ENCODE measurements at places on chromosomes 3 and 15.

DNA sequence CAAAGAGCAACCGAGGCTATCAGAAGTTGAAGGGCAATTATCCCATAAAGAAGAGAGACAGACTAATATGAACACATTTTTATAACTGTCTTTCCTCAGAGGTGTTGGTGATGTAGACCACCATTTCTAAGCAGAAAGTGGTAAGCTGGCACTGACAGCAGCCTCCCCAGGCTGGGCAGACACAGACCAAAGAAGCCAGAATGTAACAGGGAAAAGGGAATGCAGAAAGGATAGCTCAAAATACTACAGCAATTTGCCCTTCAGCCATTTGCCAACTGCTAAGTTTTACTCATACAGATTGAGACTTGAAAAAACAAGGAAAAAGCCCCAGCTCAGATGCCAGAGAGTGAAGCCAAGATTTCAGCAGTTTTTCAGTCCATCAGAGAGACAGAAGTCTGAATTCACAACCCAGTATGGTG, 73.5 kb upstream of the ABI3BP start:
- DNase-seq: peak; percentile 57

DNA sequence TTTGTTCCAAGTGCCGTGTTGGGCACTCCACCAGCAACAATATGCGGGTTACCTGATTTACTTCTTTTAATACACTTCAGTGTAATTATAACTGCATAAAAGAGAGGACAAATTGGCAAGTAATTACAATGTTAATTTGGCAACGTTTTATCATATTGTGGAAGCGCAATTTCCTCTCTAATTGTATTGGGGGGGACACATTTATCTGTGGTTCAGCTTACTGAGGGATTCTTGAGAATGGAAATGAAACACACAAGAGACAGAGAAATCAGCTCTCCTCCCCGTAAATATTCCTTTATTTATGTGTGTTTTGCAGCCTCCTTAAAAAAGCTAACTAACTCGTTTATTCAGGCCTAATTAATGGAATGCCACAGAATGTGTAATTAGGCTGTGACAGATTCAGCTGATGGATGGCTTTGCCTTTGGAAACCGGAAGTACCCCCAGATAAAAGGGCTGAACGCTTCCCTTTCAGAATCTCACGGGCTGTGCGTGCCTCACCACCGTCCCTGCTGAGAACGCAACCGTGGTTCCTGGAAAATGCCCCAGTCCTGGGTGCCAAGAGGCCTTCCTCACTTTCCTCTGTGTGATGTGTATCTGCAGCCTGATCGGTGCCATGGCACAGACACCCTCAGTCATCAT, 247.1 kb upstream of the ST8SIA2 start:
- no peak for DNase-seq

DNA sequence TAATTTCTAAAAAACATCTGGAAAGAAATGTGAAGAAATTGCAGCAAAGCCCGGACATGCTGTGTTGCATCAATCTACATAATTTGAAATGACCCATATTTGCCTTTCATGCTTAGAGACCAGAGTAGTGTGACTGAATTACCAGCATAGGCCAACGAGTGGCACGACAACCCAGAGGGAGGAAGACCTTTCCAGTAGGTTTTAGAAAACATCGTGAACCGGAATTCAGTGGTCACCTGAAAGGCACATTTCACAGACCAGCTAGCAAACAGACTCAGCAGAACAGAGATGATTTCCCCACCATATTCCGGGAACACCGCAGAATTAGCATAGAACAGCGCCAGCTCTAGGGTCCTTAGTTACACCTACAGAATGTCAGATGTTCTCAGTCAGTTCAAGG, 620.0 kb upstream of the ZNF385D start:
- DNase-seq: no peak

DNA sequence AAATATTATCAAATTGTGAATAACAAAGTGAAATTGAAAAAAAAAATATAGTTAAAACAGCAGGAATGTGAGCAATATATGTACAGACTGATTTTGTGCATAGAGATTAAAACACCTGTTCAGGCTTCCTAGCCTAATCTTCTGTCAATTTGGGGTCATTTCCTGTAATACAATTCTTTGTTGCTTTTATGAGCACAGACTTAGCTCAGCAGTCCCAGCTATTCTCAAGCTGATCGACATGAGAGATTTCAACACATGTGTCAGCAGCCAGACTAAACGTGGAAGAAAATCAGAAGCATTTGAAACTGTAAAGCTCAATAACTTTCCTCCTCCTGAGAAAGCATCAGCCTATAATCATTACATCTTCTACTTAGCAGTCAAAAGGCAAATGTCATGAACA, 1.6 kb upstream of the FHIT start:
- no peak for DNase-seq

GRCh38 chr3:56869157-56869889, 67.6 kb upstream of the ARHGEF3 start:
- no peak for DNase-seq

DNA sequence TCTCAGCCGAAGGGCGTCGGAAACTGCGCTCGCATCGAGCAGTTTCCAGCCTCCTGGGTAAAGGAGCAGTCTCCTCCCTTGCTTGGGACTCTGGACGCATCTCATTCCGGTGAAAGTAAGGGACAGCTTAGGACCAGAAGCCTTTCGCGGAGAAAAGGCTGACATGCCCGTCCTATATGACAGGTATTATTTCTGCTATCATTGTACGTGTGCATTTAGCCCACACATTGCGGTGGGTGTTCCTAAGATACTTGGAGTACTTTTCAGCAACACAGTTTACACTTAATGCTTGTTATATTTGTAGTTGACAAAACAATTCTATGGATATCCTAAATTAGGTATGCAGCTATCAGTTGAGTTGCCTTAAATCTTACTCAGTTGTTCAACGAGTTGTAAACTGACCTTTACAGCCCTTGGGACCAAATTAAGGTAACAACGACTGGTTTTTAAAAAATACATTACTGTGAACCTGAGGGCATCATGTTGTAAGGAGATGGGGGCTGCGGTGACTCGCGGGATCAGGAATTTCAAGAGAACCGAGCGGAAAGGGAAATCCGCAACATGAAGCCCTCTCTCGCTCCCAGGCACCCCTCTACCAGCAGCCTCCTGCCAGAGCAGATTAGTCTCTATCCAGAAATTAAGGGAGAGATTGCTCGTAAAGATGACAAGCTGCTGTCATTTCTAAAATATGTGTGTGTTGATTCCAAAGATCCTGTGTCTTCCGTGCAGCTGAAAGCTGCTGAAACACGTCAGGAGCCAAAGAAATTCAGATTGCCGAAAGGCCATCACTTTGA, 632 bp upstream of the COPS2 start:
- peak; percentile 30 for DNase-seq

DNA sequence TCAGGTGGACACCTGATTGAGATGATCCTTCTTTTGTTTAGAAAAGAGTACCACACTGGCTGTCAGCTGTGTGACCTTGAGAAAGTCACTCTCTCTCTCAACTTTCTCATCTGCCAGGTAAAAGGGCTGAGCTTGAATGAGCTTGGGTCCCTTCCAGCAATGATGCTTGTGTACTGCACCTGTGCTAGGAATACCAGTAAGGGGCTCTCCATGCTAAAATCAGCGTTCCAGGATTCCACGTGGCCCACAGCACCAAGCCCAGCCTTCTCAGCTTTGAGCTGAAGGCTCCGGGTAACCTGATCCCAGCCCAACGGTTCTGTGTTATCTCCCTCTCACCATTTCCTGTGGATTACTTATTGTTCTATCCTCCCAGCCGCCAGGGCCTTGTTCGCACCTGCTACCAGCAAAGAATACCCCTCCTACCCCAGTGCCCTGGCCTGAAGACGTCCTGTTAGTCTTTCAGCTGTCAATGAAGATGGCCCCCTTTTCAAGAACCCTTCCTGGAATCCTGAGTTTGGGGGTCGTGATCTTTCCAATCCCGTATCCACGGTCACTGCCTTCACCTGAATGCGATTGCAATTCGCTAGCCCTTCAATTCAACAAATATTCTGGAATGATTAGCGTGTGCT, 54.2 kb upstream of the CGNL1 start:
- DNase-seq: no peak

DNA sequence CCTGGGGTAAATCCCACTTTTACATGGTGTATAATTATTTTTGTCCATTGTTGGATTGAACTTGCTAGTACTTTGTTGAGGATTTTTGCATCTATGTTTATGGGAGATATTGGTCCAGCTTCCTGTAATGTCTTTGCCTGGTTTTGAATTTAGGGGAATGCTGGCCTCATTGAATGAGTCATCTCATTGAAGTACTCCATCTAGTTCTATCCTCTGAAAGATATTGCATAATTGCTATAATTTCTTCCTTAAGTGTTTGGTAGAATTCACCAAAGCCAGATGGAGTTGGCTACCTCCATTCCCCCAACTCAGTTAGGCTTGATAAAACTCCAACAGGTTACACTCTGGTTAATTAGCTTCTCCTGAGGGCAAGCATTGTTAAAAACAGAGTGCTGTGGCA, 237.4 kb upstream of the TGFBR2 start:
- DNase-seq: peak; percentile 88

DNA sequence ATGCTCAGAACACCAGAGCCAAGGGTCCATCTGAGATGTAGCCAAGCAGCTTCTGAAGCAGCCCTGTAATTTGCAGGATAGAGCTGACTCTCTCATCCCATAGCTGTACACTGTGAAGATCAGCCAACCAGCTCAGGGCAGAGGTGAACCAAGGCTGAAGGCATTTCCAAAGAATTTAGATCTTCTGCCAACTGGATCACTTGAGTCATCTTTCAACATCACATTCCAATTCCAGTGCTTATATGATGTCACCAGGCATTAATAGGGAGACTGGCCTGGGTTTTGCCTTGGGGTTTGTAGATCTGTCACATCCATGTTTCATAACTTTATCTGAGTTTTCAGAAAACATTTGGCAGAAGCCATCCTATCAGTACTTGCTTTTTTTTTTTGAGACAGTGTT, 98.2 kb downstream of the NR2F2 start:
- peak; percentile 97 for DNase-seq

- DNase-seq: no peak
These were observed 216.5 kb downstream of the ZNF385D start for GRCh38 chr3:21534462-21534861.

DNA sequence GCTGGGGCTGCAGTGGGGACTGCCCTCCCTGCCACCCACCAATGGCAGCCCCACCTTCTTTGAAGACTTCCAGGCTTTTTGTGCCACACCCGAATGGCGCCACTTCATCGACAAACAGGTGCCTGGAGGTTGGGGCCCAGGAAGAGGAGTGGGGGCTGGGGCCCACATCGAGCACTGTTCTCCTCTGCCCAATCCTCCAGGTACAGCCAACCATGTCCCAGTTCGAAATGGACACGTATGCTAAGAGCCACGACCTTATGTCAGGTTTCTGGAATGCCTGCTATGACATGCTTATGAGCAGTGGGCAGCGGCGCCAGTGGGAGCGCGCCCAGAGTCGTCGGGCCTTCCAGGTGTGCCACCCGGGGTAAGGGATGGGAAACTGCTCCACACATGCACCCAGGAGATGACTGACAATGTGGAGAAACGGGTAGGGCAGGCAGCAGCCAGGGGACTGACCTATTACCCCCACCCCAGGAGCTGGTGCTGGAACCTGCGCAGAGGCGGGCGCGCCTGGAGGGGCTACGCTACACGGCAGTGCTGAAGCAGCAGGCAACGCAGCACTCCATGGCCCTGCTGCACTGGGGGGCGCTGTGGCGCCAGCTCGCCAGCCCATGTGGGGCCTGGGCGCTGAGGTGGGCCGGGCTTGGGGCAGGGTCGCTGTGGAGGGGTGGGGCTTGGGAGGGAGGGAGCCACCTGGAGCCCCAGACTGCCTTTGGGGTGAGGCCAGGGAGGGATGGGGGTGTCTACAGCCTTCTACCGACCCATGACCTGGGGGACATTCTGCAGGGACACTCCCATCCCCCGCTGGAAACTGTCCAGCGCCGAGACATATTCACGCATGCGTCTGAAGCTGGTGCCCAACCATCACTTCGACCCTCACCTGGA, 22.9 kb downstream of the NBEAL2 start:
- DNase-seq: no peak

DNA sequence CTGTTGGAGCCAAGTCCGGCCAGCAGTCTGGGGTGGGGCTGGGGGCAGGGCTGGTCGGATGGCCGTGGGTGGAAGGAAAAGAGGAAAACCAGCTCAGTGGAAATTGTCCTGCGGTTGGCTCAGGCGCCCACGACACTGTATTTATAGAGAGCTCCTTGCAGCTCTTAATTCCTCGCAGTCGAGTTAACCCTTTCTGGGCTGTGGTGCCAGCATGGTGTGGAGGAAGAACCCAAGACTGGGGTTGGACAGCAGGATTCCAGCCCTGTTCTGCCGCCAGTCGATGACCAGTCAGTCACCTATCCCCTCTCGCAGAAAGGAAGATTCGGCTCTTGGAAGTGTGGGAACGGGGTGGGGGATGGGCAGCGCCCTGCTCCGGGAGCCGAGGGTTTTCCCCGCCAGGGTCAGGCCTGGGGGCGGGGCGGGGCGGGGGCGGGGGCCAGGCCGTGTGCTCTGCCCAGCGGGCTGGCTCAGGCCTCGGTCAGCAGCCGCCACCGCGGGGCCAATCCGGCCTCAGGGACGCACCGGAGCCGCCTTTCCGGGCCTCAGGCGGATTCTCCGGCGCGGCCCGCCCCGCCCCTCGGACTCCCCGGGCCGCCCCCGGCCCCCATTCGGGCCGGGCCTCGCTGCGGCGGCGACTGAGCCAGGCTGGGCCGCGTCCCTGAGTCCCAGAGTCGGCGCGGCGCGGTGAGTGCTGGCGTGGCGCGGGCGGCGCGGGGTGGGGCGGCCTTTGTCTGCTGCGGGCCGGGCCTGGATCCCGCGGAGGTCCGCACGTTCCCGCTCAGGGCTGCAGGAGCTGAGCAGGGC, at the start of gene CD276:
Gene CD276, plus strand, starts transcription at position 607 of the 804 bp plus-strand sequence. CDS start 15,257 bp downstream, outside the sequence.
- peak; percentile 72 for DNase-seq

GRCh38 chr15:83904107-83905040, 250.5 kb downstream of the ADAMTSL3 start:
- peak; percentile 93 for DNase-seq

DNA sequence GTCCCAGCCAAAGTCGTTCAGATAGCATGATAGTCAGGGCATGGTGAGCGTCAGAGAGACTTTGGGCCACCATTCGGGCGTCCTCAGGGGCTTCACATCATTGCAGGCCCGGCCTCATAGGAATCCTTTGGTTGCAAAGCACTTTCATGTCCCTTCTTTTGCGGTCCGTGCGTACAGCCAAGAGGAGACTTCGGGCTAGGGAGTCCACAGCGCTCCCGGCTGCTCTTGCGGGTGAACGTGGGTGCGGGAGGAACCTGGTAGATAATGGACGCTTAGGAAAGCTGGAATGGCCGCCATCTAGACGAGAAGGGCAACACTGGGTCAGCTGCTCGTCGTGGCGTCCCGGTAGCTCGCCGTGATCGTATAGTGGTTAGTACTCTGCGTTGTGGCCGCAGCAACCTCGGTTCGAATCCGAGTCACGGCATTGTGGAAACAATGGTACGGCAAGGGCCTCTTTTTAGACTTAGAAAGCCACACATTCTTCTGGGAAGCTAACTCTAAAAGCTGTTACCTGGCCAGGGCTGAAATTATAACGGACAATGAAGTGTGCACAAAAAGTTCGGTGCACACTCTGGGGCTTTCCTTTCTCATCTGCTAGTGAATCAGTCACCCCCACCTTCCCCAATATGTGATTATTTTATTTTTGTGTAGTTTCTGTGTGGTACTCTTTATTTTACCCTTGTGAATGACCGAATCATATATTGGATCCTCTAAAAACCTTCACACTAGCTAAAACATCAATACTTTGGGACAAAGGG, 13.2 kb upstream of the SHF start:
- DNase-seq: peak; percentile 88

All from fibroblast of mammary gland (primary cell).